ENCODE measurements at places on chromosomes 4 and X. TPM values are rescaled to one million over a fixed set of nuclear protein-coding genes. Genes with fewer than 3 reads are reported as not detected.

DNA sequence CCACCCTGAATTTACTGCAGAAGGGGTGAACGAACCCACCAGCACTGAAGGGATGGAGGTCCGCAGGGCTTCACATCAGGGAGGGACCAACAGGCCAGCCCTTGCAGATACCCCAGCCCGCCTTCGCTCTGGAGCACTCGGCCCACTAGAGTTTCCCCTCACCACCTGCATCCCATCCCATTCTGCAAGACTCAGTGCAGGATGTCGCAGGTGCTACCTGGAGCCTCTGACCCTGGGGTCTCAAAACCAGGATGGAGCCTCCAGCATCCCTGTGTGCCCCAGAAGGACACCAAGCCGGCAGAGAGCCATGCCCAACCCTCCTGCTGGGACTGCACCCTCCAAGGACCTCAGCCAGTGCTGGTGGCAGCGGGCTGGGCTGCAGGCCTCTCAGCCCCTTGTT, 57.6 kb upstream of the ADRA2C start:
- no peak for DNase-seq

DNA sequence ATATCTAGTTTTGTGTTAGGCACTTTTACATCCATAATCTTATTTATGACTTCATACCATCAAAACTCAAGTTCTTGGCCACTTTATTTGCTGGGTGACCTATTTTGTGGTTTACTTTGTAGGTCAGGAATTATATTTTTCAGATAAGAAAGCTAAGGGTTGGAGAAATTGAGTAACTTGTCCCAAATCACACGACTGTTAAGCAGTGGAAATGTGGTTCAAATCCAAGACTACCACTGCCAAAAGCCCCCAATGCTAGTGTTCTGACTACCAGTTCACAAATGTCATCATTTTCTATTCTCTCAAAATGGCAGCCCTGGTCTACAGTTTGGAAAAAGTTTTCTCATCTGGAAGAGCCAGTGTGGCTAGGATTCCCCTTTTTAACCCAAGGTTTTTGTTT, 74.6 kb downstream of the OPHN1 start:
- DNase-seq, result no peak

The RAB40AL gene
- total RNA-seq, result 4.7 TPM

The ZCCHC18 gene
- 17.2 TPM for total RNA-seq

The IL1RAPL1 gene
- 0.23 TPM for total RNA-seq
